Right atrium auricular region (tissue), 2 donors: ENCODE measurements at places on chromosomes 1 and 21.

DNA sequence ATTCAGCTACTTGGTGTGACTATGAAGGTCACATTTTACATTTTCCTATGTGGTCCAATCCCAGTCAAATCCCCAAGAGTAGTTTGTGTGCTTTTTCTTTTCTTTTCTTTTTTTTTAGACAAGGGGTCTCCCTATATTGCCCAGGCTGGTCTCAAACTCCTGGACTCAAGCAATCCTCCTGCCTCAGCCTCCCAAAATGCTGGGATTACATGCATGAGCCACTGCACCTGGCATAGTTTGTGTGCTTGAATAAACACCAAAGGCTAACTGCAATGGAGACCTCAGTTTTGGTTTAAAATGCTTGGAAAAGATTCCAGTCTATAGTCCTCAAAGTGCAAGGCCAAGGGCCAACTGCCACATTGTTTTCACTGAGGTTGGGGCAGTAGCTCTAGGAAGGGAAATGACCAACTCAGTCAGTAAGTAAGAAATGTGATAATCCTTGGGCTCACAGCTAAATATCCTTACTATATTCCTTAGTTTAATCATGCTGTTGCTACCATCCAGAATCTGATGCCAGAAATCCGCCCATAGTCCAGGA lies 38.6 kb downstream of the EIF2B3 start:
- H3K4me1 ChIP-seq: peaks cover 29% of the 10 kb centered on the region
- H3K27me3 ChIP-seq: no peaks in the 10 kb centered on the region
- H3K27ac ChIP-seq: peak overlapping the region; percentile 72

- H3K27me3 ChIP-seq: no peaks in the 10 kb centered on the region
- peak overlapping the region; percentile 90 for H3K4me3 ChIP-seq
- H3K27ac ChIP-seq: peak overlapping the region; percentile 95
- peaks cover 36% of the 10 kb centered on the region for H3K36me3 ChIP-seq
- peaks cover 60% of the 10 kb centered on the region for H3K4me1 ChIP-seq
Measured at GRCh38 chr1:11980676-11980972, 380 bp downstream of the MFN2 start.

GRCh38 chr1:218480588-218481099 lies 135.5 kb downstream of the TGFB2 start:
- no peaks in the 10 kb centered on the region for H3K36me3 ChIP-seq
- no peaks in the 10 kb centered on the region for H3K27me3 ChIP-seq
- no peak overlapping the region for H3K4me3 ChIP-seq
- H3K4me1 ChIP-seq: no peaks in the 10 kb centered on the region
- no peak for DNase-seq

- peaks cover 75% of the 10 kb centered on the region for H3K4me1 ChIP-seq
- H3K36me3 ChIP-seq: no peaks in the 10 kb centered on the region
- no peaks in the 10 kb centered on the region for H3K27me3 ChIP-seq
- DNase-seq: no peak
- no peak overlapping the region for H3K27ac ChIP-seq
Measured at GRCh38 chr1:25706146-25707089, 89.8 kb downstream of the MAN1C1 start.

DNA sequence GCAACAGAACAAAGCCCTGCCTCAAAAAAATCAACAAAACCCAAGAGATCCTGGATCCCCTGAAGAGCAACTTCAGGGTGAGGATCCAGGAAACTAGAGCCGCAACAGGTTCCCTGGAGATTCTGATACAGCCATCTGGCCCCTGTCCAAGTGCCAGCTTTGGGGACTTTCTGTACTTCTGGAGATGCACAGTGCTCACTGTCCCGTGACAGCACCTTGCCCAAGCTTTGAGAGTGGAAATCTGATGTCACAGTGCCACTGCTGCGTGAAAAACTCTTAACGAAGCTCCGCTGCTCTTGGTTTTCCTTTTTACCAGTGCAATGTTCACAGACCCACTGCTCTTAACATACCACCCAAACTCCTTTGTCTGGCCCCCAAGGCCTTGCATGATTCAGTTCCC lies 26.3 kb downstream of the STK40 start:
- no peak overlapping the region for H3K4me3 ChIP-seq
- H3K36me3 ChIP-seq: peaks cover 55% of the 10 kb centered on the region
- no peaks in the 10 kb centered on the region for H3K4me1 ChIP-seq
- H3K27me3 ChIP-seq: no peaks in the 10 kb centered on the region

DNA sequence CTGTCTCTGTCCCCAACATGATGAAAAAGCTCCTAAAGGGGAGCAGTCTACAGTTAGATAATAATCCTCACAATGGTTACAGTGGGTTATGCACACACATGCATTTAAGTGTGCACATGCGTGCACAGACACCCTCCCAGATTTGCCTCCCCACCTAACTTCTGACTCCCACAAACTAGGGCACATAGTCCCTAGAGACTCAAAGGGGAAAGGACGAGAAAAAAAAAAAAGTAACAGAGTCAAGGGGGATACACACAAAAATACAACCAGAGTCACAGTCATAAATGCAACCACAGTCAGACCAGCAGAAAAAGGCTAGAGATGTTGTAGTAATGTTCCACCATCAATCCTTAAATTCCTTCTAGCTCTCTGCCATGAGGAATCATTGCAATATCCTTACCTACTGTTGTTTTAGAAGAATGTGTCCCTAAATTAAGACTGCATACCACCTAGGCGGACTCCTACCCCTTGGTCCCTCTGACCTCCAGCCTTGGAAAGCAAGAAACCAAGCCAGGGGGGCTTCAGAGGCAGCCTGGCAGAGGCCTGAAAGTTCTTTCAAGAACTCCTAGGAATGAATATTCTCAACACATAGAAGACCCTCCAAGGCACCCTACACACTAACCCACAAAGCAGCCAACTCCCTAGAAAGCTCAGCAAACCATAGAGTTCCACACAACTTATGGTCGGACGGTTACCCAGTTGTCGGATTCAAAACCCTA lies 1.3 kb downstream of the CRTC2 start:
- no peaks in the 10 kb centered on the region for H3K27me3 ChIP-seq
- peaks cover 44% of the 10 kb centered on the region for H3K36me3 ChIP-seq
- H3K4me1 ChIP-seq: no peaks in the 10 kb centered on the region

GRCh38 chr1:97820470-97821188 lies 100.2 kb downstream of the DPYD start:
- H3K4me3 ChIP-seq: no peak overlapping the region
- DNase-seq: no peak
- H3K27ac ChIP-seq: no peak overlapping the region

GRCh38 chr1:83511146-83511726 lies 487.7 kb downstream of the TTLL7 start:
- H3K4me3 ChIP-seq: no peak overlapping the region
- no peaks in the 10 kb centered on the region for H3K36me3 ChIP-seq
- no peaks in the 10 kb centered on the region for H3K27me3 ChIP-seq

- no peak overlapping the region for H3K27ac ChIP-seq
- no peak for DNase-seq
- no peaks in the 10 kb centered on the region for H3K36me3 ChIP-seq
- H3K27me3 ChIP-seq: no peaks in the 10 kb centered on the region
- H3K4me1 ChIP-seq: peaks cover 15% of the 10 kb centered on the region
- H3K4me3 ChIP-seq: no peak overlapping the region
Measured at GRCh38 chr1:205924460-205924790, 18.8 kb downstream of the SLC26A9 start.

- H3K4me1 ChIP-seq: no peaks in the 10 kb centered on the region
- H3K36me3 ChIP-seq: no peaks in the 10 kb centered on the region
- no peak for DNase-seq
- no peak overlapping the region for H3K27ac ChIP-seq
- H3K27me3 ChIP-seq: no peaks in the 10 kb centered on the region
- no peak overlapping the region for H3K4me3 ChIP-seq
Measured at GRCh38 chr21:26067836-26068594, 102.6 kb downstream of the APP start.

GRCh38 chr1:245693116-245693793 lies 538.5 kb downstream of the KIF26B start:
- H3K27me3 ChIP-seq: no peaks in the 10 kb centered on the region
- no peak for DNase-seq
- no peaks in the 10 kb centered on the region for H3K4me1 ChIP-seq
- no peak overlapping the region for H3K4me3 ChIP-seq
- H3K27ac ChIP-seq: no peak overlapping the region

GRCh38 chr1:199546323-199546722 lies 481.2 kb upstream of the NR5A2 start:
- H3K27me3 ChIP-seq: no peaks in the 10 kb centered on the region
- no peaks in the 10 kb centered on the region for H3K4me1 ChIP-seq
- no peak overlapping the region for H3K27ac ChIP-seq
- H3K4me3 ChIP-seq: no peak overlapping the region
- H3K36me3 ChIP-seq: no peaks in the 10 kb centered on the region

DNA sequence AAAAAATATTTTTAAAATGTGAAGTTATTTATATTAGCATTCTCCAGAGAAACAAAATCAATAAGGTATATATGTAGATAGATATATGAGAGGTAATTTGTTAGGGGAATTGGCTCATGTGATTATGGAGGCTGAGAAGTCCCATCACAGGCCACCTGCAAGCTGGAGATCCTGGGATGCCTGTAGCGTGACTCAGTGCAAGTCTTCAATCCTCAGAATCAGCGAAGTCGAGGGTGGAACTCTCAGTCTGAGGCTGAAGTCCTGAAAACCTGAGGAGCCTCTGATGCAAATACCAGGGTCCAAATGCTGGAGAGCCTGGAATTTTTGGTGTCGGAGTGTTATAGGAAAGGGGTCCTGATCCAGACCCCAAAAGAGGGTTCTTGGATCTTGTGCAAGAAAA lies 658.5 kb downstream of the USP25 start:
- H3K36me3 ChIP-seq: no peaks in the 10 kb centered on the region
- no peak overlapping the region for H3K27ac ChIP-seq
- H3K4me3 ChIP-seq: no peak overlapping the region

GRCh38 chr1:224533517-224533916 lies 82.6 kb upstream of the CNIH3 start:
- no peaks in the 10 kb centered on the region for H3K27me3 ChIP-seq
- H3K27ac ChIP-seq: no peak overlapping the region
- H3K4me1 ChIP-seq: no peaks in the 10 kb centered on the region
- no peak overlapping the region for H3K4me3 ChIP-seq
- H3K36me3 ChIP-seq: no peaks in the 10 kb centered on the region

- no peak for DNase-seq
- no peak overlapping the region for H3K4me3 ChIP-seq
- no peaks in the 10 kb centered on the region for H3K36me3 ChIP-seq
- no peak overlapping the region for H3K27ac ChIP-seq
Measured at GRCh38 chr21:45572783-45573451, 30.7 kb upstream of the SLC19A1 start.

DNA sequence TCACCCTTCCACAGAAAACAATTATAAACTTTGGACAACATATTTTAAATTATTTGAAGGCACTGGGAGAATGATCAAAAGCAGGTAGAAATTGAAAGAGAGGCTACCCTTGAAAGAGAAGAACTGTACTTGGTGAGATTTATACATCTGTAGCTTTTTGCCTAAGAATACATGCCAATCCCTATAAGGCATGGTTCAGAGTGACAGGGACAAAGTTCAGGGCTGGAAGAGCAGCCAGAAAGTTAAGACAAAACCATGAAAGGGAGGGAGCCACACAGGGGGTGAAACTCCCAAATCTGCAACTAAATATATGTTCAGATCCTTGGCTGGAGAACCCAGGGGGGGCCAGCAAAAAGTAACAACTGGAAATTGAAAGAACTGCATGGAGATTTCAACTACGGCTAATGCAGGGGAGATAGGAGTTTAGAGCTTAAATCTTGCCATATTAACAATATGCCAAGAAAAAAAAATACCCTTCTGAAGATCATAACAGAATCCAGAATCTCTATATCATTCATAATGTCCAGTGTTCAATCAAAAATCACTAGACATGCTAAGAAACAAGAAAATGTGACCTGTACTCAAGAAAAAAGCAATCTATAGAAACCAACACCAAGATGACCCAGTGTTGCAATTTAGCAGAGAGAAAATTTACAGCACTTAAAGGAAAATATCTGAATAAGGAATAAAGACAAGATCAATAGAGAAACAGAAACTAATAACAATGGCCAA lies 25.5 kb downstream of the PACC1 start:
- no peaks in the 10 kb centered on the region for H3K4me1 ChIP-seq
- no peaks in the 10 kb centered on the region for H3K27me3 ChIP-seq
- no peak overlapping the region for H3K4me3 ChIP-seq

- no peak for DNase-seq
- H3K36me3 ChIP-seq: no peaks in the 10 kb centered on the region
Measured at GRCh38 chr1:219639876-219640577, 27.1 kb upstream of the ZC3H11B start.

DNA sequence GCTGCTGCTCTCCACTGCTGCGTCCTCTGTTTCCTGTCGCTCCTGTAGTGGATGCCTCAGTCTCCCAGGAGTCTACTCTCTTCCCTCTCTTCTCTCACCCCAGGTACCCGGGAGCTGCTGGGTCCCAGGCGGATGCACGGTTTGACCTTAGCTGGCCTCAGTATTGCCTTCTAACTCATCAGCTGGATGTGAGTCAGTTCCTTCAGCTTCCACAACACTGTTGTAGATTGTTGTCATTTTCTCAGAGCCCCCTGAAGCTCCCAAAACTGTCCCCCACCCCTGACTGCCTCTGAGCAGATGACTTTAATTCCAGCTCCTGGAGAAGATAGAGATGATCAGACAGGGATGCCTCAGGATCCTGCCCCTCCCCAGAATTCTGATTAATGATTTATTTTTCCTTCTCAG lies 7.2 kb downstream of the CNIH3 start:
- no peak for DNase-seq
- H3K27ac ChIP-seq: no peak overlapping the region
- no peaks in the 10 kb centered on the region for H3K36me3 ChIP-seq

DNA sequence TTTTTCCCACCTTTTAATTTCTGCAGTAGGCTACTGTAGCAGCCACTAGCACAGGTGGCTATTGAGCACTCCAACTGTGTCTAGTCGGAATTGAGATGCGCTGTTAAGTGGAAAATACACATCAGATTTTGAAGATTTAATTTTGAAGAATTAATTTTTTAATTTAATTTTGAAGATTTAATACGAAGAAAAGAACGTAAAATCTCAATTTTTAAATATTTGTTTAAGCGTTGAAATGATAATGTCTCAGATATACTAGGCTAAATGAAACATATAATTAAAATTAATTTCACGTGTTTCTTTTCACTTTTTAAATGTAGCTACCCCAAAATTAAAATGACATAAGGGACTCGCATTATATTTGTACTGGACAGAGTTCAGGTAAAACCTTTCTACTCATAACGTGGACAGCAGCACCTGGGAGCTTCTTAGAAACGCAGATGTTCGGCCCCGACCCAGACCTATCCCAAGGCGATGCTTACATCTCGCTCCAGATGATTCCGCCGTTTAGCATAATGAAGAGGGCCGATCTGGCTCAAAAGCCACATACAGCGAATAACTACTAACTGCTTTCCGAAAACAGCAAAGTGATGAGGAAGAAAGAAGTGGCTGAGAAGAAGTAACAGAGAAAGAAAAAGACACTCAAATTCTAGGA lies 717 bp downstream of the CRYZL1 start:
- H3K4me3 ChIP-seq: peak overlapping the region; percentile 71
- H3K4me1 ChIP-seq: no peaks in the 10 kb centered on the region
- H3K27ac ChIP-seq: peak overlapping the region; percentile 83
- DNase-seq: no peak

- no peak for DNase-seq
- no peak overlapping the region for H3K4me3 ChIP-seq
- H3K27ac ChIP-seq: no peak overlapping the region
- peaks cover 9% of the 10 kb centered on the region for H3K36me3 ChIP-seq
- no peaks in the 10 kb centered on the region for H3K27me3 ChIP-seq
Measured at GRCh38 chr1:99700020-99700419, 54.1 kb downstream of the PALMD start.
